Large intestine (tissue), 12 donors: ENCODE measurements at places on chromosomes 5 and 9. TPM values are rescaled to one million over a fixed set of nuclear protein-coding genes. Genes with fewer than 3 reads are reported as not detected.
A peak's percentile ranks its signal among the peaks of the same experiment; 100 is the strongest.

GRCh38 chr5:135357685-135358084, 41.3 kb downstream of the MACROH2A1 start:
- no peaks in the 10 kb centered on the region for H3K4me1 ChIP-seq
- H3K4me3 ChIP-seq: no peak overlapping the region
- H3K27ac ChIP-seq: no peak overlapping the region

GRCh38 chr9:105966834-105967233, 272.5 kb downstream of the TMEM38B start:
- no peak for DNase-seq
- no peaks in the 10 kb centered on the region for H3K4me1 ChIP-seq
- no peak overlapping the region for H3K27ac ChIP-seq
- H3K36me3 ChIP-seq: no peaks in the 10 kb centered on the region
- H3K4me3 ChIP-seq: no peak overlapping the region

DNA sequence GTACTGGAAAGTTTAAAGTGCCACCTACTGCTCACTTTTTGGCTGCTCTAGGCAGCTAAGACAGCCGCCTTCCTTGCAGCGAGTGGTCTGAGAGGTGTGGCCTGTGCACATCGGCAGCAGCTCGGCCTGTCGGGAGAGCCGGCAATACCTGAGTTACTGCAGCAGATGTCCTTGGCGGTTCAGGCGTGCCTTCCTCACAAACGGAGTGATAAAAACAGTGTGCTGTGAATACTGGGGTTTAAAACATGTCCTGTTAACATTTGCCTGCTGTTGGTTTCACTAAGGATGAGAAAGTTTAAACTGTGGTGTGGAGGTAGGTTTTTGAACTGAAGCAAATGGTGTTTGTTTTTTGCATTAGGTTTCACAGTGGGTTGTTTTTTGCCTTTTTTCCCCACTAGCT, 12.9 kb downstream of the TRAF2 start:
- H3K27me3 ChIP-seq: no peaks in the 10 kb centered on the region
- H3K4me3 ChIP-seq: no peak overlapping the region
- no peak overlapping the region for H3K27ac ChIP-seq
- peaks cover 28% of the 10 kb centered on the region for H3K4me1 ChIP-seq
- H3K36me3 ChIP-seq: peaks cover 49% of the 10 kb centered on the region

The CCL27 gene
- 0.18 TPM for polyA plus RNA-seq

The IL4 gene
- not detected for polyA plus RNA-seq

- no peaks in the 10 kb centered on the region for H3K27me3 ChIP-seq
- no peak for DNase-seq
- no peaks in the 10 kb centered on the region for H3K36me3 ChIP-seq
- H3K4me3 ChIP-seq: no peak overlapping the region
Observed at GRCh38 chr5:78805474-78806124, 157.0 kb upstream of the LHFPL2 start.

DNA sequence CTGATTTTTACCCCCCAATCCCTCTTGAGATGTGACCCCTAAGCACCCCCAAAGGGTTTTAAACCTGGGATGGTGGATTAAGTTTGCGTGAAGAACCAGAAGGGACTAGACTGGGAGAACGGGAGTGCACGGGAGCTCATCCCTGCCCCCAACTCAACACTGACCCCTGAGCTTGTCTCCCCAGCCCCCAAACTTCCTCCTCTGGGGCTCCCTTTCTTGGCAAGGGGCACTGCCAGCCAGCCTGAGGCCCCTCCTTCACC, 5.0 kb upstream of the SET start:
- peak overlapping the region; percentile 63 for H3K4me3 ChIP-seq
- H3K27ac ChIP-seq: peak overlapping the region; percentile 96
- no peaks in the 10 kb centered on the region for H3K36me3 ChIP-seq
- no peaks in the 10 kb centered on the region for H3K27me3 ChIP-seq

The XPA gene
- polyA plus RNA-seq: 22.6 TPM

The ANKRD55 gene
- 0.18 TPM for polyA plus RNA-seq

GRCh38 chr5:127650649-127651048, 1.8 kb downstream of the CTXN3 start:
- H3K4me3 ChIP-seq: no peak overlapping the region
- H3K27me3 ChIP-seq: peaks cover 6% of the 10 kb centered on the region
- H3K4me1 ChIP-seq: no peaks in the 10 kb centered on the region
- no peak overlapping the region for H3K27ac ChIP-seq
- no peaks in the 10 kb centered on the region for H3K36me3 ChIP-seq

DNA sequence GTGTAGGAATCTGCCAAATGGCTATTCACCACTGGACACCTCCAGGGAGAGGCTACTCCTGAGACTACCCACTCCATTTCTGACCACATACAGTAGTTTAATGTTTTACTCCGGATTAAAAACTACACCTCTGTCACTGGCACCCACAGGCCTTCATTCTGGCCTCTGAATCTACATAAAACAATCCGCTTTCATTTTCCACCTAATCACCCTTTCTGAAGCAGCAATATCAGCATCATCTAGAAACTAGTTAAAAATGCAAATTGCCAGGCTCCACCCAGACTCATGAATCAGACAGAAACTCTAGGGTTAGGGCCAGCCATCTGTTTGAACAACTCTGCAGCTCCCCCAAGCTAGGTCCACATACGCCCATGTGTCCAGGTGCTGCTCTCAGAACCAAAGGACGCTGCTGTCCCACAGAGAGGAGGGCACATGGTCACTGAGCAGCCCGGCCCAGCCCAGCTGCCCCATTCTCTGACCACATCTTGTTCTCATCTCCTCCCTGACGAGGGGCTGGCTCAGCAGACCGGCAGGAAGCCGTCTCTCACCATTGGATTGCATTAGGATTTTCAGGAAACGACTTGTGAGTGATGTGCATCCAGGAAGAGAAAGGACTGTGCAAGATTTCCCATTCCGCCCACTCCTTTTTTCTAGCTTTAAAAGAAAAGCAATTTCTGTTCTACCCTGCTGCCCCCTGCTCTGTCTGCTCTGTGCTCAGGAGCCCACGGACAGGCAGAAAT, 34.7 kb downstream of the ADAM19 start:
- H3K36me3 ChIP-seq: peaks cover 6% of the 10 kb centered on the region
- no peaks in the 10 kb centered on the region for H3K4me1 ChIP-seq
- H3K27me3 ChIP-seq: no peaks in the 10 kb centered on the region
- DNase-seq: no peak

The ENHO gene
- 10.6 TPM for polyA plus RNA-seq

The SCAMP1 gene
- 27.3 TPM for polyA plus RNA-seq

- no peaks in the 10 kb centered on the region for H3K27me3 ChIP-seq
- no peak overlapping the region for H3K27ac ChIP-seq
- no peak overlapping the region for H3K4me3 ChIP-seq
- no peaks in the 10 kb centered on the region for H3K36me3 ChIP-seq
- no peaks in the 10 kb centered on the region for H3K4me1 ChIP-seq
Observed at GRCh38 chr5:165448753-165449152, 1943.3 kb downstream of the MAT2B start.

GRCh38 chr9:80560976-80561375, 989.2 kb downstream of the TLE4 start:
- H3K36me3 ChIP-seq: no peaks in the 10 kb centered on the region
- no peak overlapping the region for H3K27ac ChIP-seq
- H3K4me1 ChIP-seq: no peaks in the 10 kb centered on the region

The CER1 gene
- polyA plus RNA-seq: 0.06 TPM

The PDGFRB gene
- 18.6 TPM for polyA plus RNA-seq

- H3K27ac ChIP-seq: no peak overlapping the region
- H3K4me3 ChIP-seq: no peak overlapping the region
- no peaks in the 10 kb centered on the region for H3K36me3 ChIP-seq
- peak; percentile 83 for DNase-seq
- H3K27me3 ChIP-seq: peaks cover 2% of the 10 kb centered on the region
- H3K4me1 ChIP-seq: peaks cover 12% of the 10 kb centered on the region
Observed at GRCh38 chr5:141785135-141785534, 93.1 kb downstream of the PCDH1 start.

GRCh38 chr9:602716-603115, 238.8 kb upstream of the DMRT1 start:
- no peak overlapping the region for H3K4me3 ChIP-seq
- no peak for DNase-seq
- no peaks in the 10 kb centered on the region for H3K4me1 ChIP-seq
- peak overlapping the region; percentile 40 for H3K27ac ChIP-seq

GRCh38 chr5:65611524-65611923, 12.6 kb downstream of the TRIM23 start:
- peak overlapping the region; percentile 80 for H3K27ac ChIP-seq
- H3K4me1 ChIP-seq: peaks cover 9% of the 10 kb centered on the region
- H3K36me3 ChIP-seq: peaks cover 46% of the 10 kb centered on the region
- no peak overlapping the region for H3K4me3 ChIP-seq
- no peaks in the 10 kb centered on the region for H3K27me3 ChIP-seq

The ZBTB5 gene
- 16.2 TPM for polyA plus RNA-seq

DNA sequence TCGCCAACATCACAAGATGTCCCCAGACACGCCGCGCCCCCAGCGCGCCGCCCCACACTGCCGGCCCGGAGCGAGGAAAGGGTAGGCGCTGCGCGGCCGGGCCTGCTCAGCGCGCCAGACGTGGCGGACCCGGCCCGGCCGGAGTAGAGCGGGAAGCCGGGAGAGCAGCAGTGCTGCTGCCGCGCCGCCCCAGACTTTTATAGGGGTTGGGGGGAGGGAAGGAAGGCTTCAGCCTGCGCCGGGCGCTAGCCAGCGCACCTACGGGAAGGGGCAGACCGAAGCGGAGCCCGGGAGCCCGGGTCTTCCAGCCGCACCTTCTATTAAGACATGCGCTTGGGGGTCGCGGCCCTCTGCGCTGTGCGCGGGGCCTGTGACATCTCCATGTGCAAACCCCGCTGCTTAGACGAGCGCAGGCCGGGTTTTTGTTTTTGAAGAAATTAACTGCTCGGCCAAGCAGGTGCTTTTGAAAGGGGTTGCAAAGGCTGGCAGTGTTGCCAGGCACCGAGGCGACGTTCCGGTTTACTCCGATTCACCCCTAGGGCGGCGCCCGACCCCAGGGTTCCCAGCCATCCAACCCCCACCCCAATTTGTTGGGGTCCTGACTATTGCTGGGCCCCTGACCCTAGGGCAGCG, 353 bp upstream of the PAX5 start:
- peaks cover 21% of the 10 kb centered on the region for H3K4me1 ChIP-seq
- no peak overlapping the region for H3K4me3 ChIP-seq
- H3K36me3 ChIP-seq: no peaks in the 10 kb centered on the region
- peak; percentile 33 for DNase-seq
- H3K27me3 ChIP-seq: peaks cover 100% of the 10 kb centered on the region

The BAAT gene
- polyA plus RNA-seq: 0.60 TPM

GRCh38 chr5:143476601-143477211, 73.2 kb upstream of the NR3C1 start:
- no peak overlapping the region for H3K27ac ChIP-seq
- H3K4me1 ChIP-seq: peaks cover 3% of the 10 kb centered on the region
- no peaks in the 10 kb centered on the region for H3K36me3 ChIP-seq

GRCh38 chr9:111094433-111094924, 56.2 kb upstream of the LPAR1 start:
- peak; percentile 4 for DNase-seq
- H3K36me3 ChIP-seq: no peaks in the 10 kb centered on the region
- H3K27ac ChIP-seq: no peak overlapping the region
- H3K4me3 ChIP-seq: no peak overlapping the region
- peaks cover 3% of the 10 kb centered on the region for H3K27me3 ChIP-seq

The TUSC1 gene
- 13.2 TPM for polyA plus RNA-seq

DNA sequence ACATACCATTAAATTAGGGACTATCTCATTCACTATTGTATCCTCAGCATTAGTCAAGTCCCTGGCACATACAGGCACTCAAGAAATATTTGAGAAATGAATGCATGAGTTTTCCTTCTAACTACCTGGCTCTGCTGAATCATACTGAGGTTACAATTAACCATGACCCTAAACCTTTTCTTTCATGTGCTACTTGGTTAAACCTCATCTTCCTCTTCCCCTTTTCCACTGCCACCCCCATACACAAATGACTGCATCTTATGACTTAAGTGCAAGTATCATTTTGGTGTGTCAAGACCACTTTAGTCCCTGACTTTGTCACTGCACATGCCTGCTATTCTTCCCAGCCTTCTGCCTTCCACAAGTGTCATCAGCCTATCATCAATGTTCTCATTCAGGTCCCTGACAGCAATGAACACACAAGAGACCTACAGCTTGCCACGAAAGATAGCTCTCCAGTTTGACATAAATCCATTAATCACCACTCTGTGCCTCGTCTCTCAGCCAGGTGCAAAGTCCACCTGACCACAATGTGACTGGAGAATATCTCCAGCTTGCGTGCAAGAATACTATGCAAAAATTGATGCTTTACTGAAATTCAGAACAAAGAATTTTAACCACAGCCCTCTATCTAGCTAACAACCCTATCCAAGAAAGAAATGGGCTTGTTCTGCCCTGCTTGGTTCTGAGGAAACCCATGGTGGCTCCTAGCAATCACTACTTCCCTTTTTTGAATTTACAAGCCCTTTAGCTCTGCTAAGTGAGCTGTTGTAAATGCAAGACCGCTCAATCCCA, 74.5 kb downstream of the MAPKAP1 start:
- H3K27ac ChIP-seq: no peak overlapping the region
- peak; percentile 17 for DNase-seq
- no peaks in the 10 kb centered on the region for H3K27me3 ChIP-seq
- H3K4me1 ChIP-seq: peaks cover 5% of the 10 kb centered on the region
- no peaks in the 10 kb centered on the region for H3K36me3 ChIP-seq

DNA sequence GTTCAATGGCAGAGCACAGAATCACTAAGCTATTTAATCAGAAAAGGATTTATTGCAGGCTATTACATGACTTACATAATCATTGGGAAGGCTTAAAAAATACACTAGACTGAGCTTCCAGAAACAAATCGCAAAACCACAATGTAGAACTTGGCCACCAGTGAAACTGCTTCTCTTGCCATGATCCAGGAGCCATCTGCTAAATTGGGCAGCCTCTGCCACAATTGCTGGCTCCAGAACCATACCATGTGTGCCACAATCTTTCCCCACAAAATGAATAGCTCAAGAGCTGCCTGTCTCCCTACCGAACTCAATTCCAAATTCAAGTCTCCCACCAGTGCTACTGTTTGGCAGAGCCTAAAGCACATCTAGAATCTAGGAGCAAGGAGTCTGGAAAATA, 9.8 kb upstream of the ERAP1 start:
- H3K27ac ChIP-seq: no peak overlapping the region
- no peaks in the 10 kb centered on the region for H3K4me1 ChIP-seq
- H3K4me3 ChIP-seq: no peak overlapping the region
- no peak for DNase-seq

The ITGA2 gene
- polyA plus RNA-seq: 13.7 TPM

DNA sequence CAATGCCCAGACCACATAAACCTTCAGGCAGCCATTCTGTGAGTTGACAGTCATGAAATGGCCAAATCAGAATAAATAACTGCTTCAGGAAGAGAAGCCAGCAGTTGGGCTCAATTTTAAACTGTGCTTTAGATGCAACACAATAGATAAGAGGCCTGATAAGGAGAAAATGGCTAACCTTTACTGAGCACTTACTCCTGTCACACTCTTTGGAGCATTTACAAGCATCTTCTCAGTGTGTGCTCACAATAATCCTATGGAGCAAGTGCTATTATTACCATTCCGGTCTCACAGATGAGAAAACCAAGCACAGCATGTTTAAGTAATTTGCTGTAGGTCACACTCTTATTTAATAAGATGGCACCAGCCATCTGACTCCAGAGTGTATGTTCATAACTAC, 11.5 kb upstream of the SH3RF2 start:
- H3K4me1 ChIP-seq: no peaks in the 10 kb centered on the region
- no peak overlapping the region for H3K27ac ChIP-seq
- H3K27me3 ChIP-seq: no peaks in the 10 kb centered on the region
- H3K36me3 ChIP-seq: no peaks in the 10 kb centered on the region

GRCh38 chr5:55407059-55407684, 99.4 kb downstream of the MTREX start:
- no peaks in the 10 kb centered on the region for H3K27me3 ChIP-seq
- no peak overlapping the region for H3K4me3 ChIP-seq
- H3K27ac ChIP-seq: no peak overlapping the region
- H3K36me3 ChIP-seq: peaks cover 36% of the 10 kb centered on the region
- no peak for DNase-seq

The TRIO gene
- polyA plus RNA-seq: 66.6 TPM

The ITGA1 gene
- 30.8 TPM for polyA plus RNA-seq
